ENCODE measurements at places on chromosomes 16 and 17.

DNA sequence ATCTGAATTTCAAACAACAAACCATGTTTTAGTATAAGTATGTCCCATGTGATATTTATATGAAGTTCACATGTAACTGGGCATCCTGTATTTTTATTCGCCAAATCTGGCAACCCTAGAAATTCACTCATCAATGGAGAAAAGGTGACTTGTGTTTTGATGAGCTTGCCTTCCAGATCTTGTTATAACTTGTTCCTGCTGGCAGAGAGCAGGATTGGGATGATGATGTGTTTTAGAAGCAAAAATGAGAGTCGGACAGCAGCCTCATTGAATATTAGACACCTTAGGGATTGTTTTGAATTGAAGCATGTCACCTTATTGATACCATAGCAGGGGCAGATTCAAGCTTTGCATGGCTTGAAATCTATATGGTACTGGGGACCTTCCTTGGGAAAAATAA lies 85.4 kb upstream of the MED13 start:
- DNase-seq: no peak

GRCh38 chr17:50354198-50354597 lies 8.3 kb downstream of the XYLT2 start:
- DNase-seq: no peak

DNA sequence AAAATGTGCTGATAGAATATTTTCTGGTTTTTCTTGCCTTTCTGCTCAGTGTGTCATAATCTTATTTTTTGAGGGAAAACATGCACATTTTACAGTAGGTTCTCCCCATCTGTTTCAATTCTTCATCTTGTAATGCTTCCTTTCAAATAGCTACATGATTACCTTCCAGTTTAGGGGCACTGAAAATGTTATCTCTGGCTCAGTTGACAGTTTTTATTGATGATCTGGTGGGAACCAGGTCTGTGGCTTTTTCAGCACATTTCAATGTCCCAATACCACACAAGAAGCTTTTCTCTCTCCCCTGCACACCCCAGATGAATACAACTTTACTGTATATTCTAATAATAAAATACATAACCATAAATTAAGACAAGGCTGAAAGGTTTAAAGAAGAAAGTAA lies 36.5 kb downstream of the FTO start:
- no peak for DNase-seq

GRCh38 chr17:9557161-9557755 lies 18.4 kb downstream of the STX8 start:
- DNase-seq: no peak

GRCh38 chr16:53809088-53809932 lies 105.4 kb downstream of the FTO start:
- DNase-seq: no peak

All from MM.1S (cell line).